Activated gamma-delta T cell treated with Interleukin-2 at 50 U/mL for 16 hours (primary cell): ENCODE measurements at places on chromosomes 7 and 10.

GRCh38 chr10:66228887-66229286 is 696.9 kb upstream of the LRRTM3 start:
- DNase-seq = no peak

GRCh38 chr7:148266795-148267194 is 323.8 kb upstream of the C7orf33 start:
- no peak for DNase-seq

DNA sequence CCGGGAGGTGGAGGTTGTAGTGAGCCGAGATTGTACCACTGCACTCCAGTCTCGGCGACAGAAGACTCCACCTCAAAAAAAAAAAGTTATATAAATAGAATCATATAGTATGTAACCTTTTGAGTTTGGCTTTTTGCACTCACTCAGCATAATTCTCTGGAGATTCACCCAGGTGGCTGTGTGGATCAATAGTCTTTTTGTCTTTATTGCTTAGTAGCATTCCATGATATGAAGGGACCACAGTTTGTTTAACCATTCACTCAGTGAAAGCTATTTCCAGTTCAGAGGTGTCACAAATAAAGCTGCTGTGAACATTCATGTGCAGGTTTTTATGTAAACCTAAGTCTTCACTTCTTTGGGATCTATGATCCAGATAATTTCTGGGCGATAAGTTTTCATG is 167.7 kb downstream of the PKD1L1 start:
- DNase-seq = no peak

- DNase-seq = no peak
Observed at GRCh38 chr10:88313878-88314277, 269.2 kb downstream of the RNLS start.

GRCh38 chr7:116786791-116787443 is 75.5 kb upstream of the CAPZA2 start:
- no peak for DNase-seq

DNA sequence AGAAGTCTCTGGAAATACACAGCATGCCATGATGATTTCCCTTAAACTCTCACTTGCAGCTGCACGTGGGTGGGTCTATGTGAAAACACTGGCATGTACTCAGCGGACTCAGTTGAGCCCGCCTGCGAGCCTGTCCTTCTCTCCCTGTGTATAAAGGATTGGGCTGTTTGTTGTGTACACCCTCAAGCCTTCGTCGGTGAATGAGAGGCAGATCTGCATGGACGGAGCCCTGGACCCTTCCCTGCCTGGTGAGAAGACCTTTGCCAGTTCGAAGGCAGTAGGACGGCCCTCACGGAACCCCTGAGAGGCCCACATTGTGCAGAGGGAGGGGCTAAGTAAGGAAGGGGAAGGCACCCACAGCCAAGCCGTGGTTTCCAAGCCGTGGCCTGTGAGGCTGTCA is 121.2 kb downstream of the WDFY4 start:
- DNase-seq = no peak

DNA sequence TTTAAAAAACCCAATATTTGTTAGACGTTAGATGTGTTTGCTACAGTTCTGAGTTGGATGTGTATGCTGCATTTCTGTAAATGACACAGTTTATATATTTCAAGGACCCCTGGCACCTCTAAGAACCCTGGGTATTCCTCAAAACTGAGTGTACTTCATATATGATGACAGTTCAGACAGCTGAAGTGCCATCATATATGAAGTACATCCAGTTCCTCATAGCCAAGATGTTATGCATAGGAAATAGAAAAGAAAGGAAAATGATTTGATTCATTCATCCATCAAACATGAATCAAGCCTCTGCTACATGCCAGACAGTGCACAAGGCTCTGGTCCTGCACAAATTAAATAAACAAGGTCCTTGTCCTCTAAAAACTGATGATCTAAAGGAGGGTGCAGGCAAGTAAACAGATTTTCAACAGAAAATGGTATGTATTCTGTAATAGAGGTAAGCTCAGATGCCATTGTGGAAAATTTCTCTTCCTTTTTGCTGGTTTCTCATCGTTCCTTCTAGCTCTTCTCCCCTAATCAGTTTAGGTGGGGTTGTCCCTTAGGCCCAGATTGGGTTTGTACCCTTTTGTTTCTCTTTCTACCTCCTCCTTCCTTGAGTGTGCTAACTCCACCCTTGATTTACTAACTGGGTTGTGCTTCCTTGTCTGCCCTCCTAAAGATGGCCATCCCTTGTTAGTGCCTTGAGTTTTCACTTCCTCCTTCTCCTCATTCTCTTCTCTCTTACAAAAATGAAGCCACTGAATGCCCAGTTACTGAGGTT is 25.3 kb upstream of the SMIM30 start:
- no peak for DNase-seq

GRCh38 chr10:75825235-75825634 is 393.8 kb downstream of the LRMDA start:
- DNase-seq = no peak

GRCh38 chr7:17524746-17525145 is 226.3 kb downstream of the AHR start:
- no peak for DNase-seq

DNA sequence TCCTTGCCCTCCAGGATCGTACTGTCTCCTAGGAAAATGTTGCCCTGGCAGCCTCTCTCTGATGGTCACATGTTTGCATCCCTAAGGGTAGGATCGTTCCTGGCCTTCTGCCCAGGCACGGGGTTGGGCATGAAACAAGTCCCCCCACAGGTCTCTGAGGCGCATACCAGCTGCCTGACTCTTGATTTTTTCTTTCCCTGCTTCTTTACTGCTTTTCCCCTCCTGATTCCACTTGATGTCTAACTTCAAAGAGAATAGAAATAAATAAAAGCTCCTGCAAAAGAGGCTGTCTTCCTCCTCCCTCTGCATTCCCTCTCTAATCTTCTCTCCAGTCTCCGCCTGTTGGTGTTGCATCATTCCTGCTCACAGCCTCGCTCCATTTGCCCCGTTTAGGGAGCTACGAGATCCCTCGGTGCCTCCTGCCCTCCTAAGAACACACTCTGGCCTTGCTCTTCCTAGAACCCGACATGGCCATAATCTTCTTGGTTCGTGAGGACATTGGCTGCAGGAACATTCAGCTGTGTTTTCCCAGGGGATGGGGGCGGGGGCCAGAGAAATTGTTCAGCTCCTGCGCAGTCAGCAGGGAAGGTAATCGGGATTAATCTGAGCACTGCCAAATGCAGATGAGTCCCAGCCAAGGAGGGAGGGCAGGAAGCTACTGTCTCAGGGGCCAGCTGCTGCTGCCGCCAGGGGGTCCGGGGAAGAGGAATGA is 26.0 kb downstream of the LEP start:
- no peak for DNase-seq

DNA sequence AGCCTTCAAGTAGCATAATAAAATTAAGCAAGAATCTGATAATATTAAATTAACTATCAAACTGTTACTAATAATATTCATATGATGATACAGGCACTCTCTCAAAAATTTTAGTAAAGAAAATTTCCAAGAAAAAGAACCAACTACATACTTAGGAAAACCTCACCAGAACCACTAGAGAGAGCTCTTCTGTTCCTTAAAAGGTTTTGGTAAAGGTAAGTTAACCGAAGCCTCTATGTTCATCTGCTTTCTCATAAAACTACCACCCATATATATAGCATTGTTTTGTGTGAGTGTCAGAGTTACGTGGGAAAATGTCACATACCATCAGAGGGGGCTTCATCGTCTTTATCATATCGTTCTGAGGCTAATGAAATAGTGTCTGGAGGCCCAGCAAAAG is 20.7 kb downstream of the SKAP2 start:
- no peak for DNase-seq
